ENCODE measurements at places on chromosomes 7 and 10.

GRCh38 chr10:79223091-79224048 lies 123.9 kb upstream of the PPIF start:
- no peak for DNase-seq

- no peak for DNase-seq
These were observed 4.5 kb upstream of the LRRC18 start for GRCh38 chr10:48944171-48944570.

- no peak for DNase-seq
These were observed 150.0 kb upstream of the RSU1 start for GRCh38 chr10:16966991-16967865.

- DNase-seq, result no peak
These were observed 12.0 kb downstream of the SGCE start for GRCh38 chr7:94643771-94644545.

GRCh38 chr10:22927661-22928403 lies at the start of gene ARMC3:
Gene ARMC3 (plus strand): TSS chr10:22928053. CDS start chr10:22931997, 3,944 bp downstream.
- no peak for DNase-seq

DNA sequence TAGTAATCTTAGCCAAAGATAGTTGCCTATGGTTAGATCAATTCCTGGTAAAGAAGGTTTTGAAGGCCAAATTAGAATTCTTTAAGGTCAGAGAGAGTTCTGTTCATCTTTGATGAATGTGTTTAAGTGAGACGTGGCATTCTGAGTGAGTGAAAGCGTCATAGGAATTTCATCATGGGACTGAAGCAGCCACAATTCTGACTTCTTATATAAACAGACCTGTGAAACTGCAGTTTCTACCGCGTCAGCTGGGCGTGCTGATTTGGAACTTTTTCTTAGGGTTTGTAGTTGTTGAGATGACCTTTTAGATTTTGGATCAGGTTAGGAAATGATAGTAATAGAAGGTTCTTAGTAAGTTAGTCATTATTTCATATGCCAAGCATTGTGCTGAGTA lies 103.8 kb downstream of the CNNM2 start:
- DNase-seq, result no peak

DNA sequence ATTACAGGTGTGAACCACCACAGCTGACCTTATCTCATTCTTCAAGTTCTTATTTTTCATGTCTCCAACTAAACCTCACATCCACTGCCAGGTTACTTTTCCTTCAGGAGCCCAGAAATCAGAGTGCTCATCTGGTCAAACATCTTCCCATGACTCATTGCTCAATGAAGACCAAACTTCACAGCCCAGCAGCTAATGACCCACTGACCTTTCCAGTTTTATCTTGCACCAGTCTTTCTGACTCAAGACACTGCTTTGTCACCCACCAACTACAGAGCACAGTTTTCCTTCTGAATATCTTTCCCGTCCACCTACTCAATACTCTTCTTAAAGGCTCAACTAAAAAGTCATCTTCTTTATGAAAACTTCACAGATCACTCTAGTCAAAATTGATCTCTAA lies 245.1 kb downstream of the CHCHD3 start:
- DNase-seq, result no peak

- DNase-seq, result no peak
These were observed 50.9 kb upstream of the UNC5B start for GRCh38 chr10:71161425-71161824.

DNA sequence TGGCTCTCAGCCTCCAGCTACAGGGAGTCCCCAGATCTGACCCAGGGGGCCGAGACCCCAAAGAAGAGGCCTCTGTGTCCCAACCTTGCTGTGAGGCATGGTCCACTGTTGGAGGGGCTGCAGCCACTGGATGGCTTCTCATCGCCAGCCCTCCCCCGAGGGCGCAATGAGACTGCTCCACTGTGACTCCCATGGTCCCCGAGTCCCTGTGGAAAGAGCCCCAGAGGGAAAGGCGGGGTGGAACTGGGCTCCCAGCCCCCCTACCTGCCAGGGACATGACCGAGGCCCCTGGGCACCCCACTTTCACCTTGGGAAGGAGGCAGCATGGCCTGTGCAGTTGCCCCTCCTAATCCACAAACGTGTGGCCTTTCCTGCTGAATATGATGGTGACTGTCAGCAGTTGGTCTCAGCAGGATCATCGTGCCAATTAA lies 33.5 kb upstream of the RET start:
- DNase-seq, result no peak

DNA sequence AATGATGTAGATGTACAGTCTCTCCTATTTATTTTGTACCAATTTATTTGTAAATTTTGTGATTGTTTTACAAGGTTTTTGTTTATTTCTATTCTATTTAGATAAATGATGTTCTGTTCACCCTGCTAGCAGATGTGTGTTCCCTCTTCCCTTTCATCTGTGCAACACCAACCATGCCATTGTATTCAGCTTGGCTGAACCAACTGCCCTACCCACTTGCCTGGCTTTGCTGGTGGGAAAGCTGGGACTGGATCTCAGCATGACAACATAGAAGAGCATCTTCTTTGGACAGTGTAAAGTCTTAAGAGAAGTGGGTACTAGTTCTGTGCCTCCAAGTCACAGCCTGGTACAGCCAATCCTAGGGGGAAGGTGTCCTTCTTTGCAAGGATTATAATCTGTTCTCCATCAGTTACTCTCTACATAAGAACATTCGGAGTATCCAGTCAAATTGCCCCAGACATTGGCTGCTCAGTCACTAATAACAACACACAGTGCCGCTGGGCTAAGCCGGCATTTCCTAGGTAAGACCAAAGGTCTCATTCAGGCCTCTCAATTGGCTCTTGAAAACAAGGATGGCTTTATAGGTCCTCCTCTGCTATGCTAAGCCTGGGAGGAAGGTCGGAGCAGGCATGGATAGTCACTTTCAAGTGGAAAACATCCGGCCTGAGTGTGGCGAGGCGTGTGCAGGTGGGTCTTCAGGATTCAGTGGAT lies 109.7 kb downstream of the NT5C2 start:
- no peak for DNase-seq

GRCh38 chr10:14240253-14241189 lies 90.2 kb downstream of the FRMD4A start:
- DNase-seq, result no peak

DNA sequence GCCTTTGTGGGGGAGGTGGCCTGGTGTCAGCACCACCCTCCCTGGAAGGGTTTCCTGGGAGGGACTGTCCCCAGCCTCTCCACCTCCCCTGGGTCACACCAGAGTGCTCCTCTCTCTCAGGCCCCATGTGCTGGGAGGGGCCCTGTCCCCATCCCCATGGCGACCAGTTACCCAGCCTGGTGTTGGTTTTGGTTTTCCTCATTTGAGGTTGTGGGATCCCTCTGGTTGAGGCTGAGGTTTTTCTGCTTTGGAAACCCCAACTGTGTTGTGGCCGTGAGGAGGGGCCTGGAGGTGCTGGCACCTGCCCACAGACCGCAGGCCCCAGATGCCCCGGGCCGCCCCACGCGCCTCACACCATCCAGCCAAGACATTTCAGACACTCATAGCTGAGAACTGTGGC lies 106.3 kb downstream of the GRK5 start:
- DNase-seq, result no peak

DNA sequence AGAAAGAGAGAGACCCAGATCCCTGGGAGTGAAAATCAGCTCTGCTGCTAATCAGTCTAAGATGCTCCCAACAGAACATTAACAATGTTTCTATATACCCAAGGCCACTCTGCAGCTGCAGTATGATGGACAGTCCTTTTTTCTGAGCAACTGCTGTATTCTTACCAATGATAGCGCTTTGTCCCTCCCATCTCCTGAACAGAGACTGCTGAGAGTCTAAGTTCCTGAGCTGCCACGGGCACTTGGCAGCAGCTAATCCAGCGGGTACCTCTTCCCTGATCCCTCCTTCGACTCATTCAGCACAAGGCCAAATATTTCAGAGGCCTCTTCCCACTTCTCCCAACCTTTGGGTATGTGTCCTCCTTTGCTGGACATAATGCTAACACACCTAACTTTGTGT lies 7.7 kb downstream of the CPVL start:
- no peak for DNase-seq
